Fibroblast of skin of left biceps (primary cell): ENCODE measurements at places on chromosomes 13 and 19.

DNA sequence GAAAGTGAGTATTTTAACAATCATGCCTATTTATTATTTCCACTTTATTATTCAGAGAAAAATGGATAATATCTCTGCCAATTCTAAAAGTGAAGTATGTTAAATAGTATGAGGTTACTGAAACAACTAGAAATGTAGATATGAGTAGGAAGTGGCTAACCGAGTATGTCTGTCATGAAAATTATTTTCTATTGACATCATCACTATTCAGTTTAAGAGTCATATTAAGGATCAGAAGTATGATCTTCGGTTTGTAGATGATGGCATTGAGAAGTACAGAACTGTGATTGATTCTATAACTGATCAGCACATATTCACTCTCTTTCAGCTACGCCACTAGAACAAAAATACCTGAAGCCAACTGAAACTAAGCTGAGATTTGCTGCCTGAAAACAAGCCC is 146.4 kb upstream of the SLITRK5 start:
- DNase-seq, result no peak

- no peak for DNase-seq
Measured at GRCh38 chr13:51959773-51960172, 51.5 kb downstream of the ATP7B start.

DNA sequence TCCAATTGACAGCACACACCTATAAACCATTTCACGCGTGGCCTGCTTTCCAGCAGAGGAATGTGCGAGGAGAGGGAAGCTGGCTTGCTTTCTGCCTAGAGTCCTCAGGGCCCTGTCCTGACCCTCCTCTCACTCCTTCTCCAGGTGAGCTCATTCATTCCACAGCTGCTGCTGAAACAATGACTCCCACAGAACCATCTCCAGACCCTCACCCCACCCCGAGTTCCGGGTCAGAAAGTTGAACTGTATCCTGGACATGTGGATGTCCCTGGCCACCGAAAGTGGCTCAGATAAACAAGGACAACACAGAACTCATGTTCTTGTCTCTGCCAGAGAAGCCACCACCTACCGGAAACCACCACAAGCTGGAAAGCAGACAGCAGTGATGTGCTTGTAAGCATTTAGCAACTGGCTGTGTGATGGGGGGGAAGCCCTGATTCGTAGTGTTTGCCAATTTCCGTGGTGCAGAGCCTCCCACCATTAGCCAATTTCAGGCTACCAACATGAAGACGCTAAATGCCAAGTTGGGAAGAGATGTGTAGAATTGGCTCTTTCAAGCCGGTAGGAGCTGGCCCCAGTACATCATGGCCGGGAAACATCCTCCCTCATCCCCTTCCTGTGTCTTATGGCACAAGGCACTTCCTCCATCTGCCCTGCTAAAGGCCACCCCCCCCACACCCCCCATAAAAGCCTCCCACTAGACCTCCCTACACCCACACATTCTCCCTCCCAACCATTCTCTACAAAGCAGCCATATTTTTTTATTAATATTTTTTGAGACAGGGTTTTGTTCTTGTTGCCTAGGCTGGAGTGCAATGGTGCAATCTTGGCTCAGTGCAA is 5.0 kb downstream of the SYCE2 start:
- no peak for DNase-seq

- DNase-seq, result no peak
Measured at GRCh38 chr13:65932587-65933239, 1297.4 kb downstream of the PCDH9 start.

DNA sequence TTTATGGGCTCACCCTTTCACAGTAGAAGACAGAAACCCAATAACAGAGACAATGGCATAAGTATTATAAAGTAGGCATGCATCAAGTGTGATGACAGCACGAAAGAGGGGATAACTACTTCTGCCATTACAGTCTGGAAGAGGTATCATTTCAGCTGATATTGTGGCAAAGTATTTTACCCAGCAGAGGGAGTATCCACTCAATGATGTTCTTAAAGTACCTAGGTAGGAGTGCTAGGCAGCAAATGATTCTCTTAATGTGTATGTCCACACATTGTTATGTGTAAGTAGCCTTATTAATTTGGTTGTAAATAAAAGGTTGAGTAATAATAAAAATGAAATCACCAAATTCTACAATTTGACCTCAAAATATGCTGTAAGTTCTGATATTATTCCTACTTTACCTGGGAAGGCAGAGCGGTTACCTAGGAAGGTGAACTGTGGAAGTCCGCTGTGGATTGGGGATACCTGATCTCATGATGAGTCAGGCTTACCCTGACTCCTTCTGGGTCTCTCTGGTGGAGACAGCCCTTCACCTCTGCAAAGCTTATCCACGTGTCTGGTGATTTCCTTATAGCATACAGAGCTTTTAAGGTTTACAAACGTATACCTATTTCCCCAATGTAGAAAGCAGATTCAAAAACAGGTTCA is 4.1 kb upstream of the UBAC2 start:
- DNase-seq, result no peak

GRCh38 chr19:27974082-27974513 is 1238.9 kb downstream of the UQCRFS1 start:
- DNase-seq, result peak; percentile 3

DNA sequence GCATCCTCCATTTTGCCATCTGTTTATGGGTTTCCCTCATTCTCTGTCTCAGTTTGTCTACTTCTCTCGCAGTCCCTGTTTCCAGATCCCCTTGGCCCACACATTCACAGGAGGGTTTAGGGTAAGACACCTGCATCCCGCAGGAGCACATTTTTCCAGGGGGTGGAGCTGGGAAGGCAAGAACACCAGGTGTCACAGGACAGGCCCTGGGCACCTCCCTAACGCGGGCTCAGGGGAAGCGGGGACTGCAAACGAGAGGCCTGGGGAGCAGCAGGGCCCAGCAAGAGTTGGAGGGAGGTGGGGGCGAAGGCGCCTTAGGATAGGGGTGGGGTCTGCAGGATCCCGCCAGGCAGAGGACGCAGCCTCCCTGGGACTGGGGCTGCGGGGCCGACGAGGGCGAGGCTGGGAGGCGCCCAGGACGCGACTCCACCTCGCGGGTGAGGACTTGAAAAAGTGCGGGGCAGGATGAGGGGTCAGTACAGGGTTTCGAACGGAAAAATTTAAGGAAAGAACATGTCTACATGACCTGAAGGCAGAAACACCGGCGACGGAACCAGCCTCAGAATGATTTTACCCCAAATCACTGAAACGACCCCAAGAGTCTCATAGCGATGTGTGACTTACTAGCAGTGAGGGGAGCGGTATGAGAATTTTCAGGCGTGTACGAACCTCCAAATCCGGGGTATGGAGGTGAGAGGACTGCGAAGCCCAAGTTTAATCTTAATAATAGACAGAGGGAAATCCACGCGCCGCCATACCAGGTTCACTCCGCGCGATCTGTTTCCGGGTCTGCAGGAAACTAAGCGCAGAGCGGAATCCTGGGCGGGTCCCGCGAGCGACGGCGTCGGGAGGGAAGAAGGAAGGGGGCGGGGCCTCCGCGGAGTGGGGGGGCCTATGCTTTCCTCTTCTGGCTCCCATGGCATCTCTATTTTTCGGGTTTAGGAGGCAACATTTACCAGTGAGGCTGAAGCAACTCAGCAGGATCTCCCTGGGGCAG is 7.1 kb upstream of the ERVV-2 start:
- DNase-seq, result no peak

GRCh38 chr19:3673506-3674439 is 26.5 kb downstream of the PIP5K1C start:
- no peak for DNase-seq

- no peak for DNase-seq
Measured at GRCh38 chr19:46596008-46596407, 5.1 kb upstream of the CALM3 start.

DNA sequence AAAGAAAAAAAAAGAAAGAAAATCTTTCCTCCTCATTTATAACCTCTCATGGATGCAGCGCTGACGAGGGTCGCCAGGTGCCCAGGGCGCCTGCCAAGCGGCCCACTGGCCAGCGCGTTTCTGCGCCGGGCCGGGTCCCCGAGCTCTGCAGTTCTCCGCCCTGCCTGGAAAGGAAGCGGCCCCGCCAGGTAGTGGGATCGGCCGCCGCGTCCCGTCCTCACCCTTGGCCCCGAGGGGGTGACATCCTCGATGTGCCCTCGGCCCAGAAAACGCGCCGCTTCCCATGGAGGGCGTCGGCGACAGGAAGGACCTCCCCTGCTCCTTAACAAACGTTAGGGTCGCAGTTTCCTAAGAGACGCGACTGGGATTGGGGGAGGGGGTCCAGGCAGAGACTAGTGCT is 56.9 kb downstream of the ZNF726 start:
- no peak for DNase-seq

- DNase-seq, result no peak
Measured at GRCh38 chr19:4889034-4889815, 13.5 kb downstream of the ARRDC5 start.

DNA sequence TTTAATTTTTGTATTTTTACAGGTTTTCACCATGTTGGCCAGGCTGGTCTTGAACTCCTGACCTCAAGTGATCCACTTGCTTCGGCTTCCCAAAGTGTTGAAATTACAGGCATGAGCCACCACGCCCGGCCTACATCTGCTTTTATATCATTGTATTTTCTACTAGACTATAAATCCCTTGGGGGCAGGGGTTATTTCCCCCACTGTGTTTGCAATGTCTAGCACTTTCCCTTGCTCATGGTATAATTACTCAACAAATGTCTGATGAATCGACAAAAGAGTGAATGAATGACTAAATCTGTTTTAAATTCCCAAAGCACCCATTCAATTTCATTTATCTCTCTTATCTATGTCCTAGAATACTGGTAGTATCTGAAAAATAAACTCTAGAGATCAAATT is 244.5 kb upstream of the CSNK1A1L start:
- no peak for DNase-seq

- peak; percentile 77 for DNase-seq
Measured at GRCh38 chr13:110334256-110334655, 27.2 kb downstream of the COL4A2 start.

DNA sequence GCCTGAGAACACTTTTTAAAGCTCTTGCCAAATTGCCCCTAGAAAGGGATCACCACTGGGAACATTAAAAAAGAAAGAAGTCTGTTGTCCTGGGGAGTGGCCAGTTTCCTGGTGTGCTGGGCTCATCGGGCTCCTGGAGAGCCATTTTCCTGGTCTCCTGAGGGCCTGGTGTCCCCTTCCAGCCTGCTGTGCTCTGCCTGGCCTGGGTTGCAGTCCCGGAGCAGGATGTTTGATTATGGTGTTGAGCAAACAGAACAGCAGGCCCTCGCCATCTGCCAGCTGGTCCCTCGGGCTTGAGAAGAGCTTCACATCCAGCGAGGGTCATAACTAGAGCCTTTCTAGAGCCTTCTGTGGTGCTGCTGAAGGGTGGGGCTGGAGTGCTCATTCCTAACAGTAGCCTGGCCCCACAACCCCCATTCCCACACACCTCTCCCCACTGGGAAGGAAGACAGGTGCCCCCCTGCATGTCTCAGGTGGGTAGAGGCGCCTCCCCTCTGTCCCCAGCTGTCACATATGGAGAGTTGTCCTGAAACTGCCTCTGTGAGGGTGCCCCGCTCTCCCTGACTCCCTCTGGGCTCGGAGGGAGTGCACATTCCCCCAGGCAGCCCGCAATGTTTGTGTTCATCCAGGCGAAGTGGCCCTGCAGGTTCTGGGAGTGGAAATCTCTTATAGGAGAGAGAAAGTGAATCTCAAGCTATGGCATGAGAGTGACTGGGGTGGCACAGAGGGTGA is 151.1 kb downstream of the SIPA1L3 start:
- no peak for DNase-seq

DNA sequence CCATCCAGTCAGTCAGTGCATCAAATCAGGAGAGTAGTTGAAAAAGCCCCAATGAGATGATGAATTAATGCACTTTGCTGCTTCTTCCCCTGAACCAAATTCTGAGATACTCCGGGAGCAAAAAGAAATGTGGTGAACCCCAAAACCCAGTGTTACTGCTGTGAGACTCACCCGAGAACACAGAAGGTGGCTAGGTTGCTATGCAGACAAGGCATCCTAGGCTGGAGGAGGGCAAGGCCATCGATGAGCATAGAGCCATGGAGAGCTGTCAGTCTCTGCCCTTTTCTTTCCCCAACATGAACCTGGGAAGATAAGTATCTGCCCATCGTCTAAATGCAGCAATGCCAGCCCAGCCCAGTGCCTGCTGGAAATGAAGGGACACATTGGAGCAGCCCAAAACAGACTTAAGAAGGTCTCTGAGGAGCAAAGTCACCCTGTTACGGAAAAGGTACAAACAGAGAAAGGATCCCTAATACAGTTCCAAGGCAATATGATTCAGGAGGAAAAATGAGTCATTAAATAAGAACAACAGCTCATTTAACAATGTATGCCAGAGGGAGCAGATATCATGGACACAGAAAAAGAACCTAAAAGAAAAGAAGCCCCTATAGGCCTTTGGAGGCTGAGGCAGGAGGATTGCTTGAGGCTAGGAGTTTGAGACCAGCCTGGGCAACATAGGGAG is 272.0 kb downstream of the FOXO1 start:
- no peak for DNase-seq

DNA sequence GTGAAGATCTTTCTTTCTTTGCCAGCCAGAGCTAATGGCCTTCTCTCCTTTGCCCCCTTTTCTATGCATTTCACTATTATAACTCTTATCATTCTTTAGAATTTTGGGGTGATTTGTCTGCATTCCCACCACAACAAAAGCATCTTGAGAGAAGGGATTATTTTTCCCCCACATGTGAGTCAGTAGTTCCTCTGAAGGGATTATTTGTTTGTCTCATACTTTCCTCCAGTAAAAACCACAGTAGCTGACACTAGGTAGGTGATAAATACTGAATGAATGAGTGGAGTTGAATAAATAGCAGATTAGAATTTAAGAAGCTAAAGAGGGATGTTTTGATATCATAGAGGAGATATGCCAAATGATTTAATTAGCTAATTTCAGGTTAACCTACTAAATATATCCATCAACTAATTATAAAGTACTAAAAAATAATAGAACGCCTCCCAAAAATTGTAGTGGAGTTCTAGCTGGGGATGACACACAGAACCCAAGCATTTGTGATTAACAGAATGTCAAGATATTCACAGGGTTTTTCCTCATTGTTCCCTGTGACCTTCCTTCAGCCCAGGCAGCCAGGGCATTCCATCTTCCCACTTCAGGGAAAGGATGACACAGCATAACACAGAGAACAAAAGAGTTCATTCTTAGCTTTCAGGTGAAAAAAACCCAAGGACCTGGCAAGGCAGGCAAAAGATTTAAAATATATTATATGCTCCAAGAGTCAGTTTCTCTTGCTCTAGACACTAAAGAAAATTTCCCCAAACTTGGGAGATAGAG is 3.5 kb upstream of the TBC1D4 start:
- no peak for DNase-seq

GRCh38 chr19:18293642-18294466 is 12.4 kb upstream of the JUND start:
- DNase-seq, result no peak

GRCh38 chr19:46269101-46269500 is 27.7 kb upstream of the HIF3A start:
- no peak for DNase-seq

- DNase-seq, result no peak
Measured at GRCh38 chr13:51721496-51721895, 82.5 kb downstream of the DHRS12 start.

GRCh38 chr13:31805841-31806240 is 66.5 kb downstream of the RXFP2 start:
- no peak for DNase-seq

GRCh38 chr13:61144834-61145593 is 270.6 kb downstream of the PCDH20 start:
- no peak for DNase-seq
